ENCODE measurements at places on chromosomes 5 and 9.

GRCh38 chr5:28574606-28575005 lies 1536.2 kb upstream of the CDH9 start:
- no peak for DNase-seq

- no peak for DNase-seq
Observed at GRCh38 chr5:170154744-170155143, 49.0 kb downstream of the FOXI1 start.

DNA sequence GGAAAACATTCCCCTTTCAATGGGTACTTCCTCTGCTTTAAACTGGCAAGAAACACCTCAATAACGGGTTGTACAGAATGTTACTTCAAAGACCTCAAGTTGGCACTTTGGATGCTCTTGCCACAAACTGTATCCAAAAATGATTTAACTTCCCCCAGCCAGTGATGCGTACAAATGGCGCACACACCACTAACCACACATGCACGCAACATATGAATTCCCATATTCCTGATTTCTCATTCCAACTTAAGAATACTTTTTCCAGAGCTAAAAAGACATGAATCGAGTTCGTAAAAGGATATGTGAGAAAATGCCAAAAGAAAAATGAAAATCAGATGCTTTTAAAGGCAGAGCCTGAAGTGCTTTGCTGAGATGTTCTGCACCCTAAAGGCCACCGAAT lies 388.0 kb upstream of the PIK3R1 start:
- no peak for DNase-seq

DNA sequence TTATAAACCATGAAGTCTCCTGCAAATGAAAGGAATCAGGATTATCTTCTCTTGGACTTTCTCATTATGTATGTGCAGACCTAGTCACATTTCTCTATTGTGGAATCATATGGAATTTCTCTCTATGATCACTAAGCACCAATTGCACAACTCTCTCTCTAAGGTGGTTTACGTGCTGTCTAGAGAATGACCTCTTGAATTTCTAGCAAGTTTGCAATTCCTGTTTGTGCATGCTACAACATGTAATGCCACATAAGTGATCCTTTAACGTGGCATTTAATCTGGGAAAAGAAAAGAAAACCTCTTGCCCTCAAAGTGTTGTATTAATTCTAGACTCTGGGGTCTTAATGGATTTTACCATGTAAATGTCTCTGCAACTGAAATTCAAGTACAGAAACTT lies 5.0 kb upstream of the PPP2R2B start:
- DNase-seq: no peak

DNA sequence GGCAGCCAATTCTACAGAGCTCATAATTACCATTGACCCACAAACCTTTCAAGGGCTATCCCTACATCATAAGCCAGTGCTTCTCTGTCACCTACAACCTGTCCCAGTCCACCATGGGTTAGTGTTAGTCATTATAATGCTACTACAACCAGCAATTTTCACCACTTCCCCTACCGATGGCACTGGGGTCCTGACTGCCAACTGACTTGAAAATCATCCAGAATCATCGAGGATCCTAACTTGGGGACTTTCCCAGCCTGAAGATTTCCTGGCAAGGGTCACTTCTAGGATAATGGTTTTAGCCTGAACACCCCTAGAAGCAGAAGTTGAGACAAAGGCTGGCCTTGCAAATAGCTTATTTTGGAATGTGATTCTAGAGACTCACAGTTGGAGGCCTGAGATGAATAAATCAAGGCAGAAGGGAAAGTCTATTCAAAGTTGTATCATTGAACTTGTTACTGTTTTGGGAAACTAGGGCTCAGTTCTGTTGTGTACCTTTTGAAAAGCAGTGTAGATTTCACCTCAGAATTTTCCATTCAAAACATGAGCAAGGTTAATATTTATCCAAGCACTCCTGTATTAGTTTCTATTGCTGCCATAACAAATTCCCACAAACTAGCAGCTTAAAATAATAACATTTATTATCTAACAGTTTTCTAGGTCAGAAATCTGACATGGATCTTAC lies 633.0 kb downstream of the LRRC70 start:
- no peak for DNase-seq

DNA sequence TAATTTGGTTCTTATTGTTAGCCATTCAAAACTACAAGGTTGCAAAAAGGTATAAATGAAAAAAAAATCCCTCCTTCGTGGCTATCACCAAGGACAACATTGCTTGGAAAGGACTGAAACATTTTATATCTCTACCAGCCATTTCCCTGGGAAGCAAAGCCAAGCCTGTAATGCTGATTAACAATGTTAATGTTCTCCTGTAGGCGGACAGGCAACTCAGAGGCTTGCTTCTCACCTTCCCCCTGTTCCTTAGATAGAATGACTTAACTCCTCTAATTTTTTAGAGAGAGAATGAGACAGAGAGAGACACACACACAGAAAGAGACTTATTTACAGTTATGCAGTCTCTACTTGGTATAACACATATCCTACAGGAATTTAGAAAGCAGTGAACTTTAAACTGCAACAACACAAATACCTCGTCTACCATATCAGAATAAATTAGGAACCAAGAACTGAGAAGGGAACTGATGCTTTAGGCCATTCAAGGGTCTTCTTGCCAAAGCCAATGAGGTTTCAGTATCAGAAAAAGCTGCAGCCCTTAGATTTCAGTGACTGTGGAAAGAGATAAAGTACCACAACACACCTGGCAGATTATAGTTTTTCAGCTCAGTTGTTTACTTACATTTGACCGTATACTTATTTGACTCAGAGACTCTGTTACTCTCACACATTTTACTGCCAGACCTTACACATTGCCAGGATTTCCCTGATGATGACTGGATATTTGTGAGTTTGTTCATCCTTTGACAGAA lies 20.9 kb upstream of the MAN2A1 start:
- DNase-seq: no peak

GRCh38 chr5:77546-77945 lies 14.4 kb upstream of the PLEKHG4B start:
- no peak for DNase-seq

GRCh38 chr5:1706428-1706827 lies 93.2 kb downstream of the MRPL36 start:
- DNase-seq: no peak

GRCh38 chr9:8457816-8458215 lies 658.2 kb upstream of the DMAC1 start:
- no peak for DNase-seq

DNA sequence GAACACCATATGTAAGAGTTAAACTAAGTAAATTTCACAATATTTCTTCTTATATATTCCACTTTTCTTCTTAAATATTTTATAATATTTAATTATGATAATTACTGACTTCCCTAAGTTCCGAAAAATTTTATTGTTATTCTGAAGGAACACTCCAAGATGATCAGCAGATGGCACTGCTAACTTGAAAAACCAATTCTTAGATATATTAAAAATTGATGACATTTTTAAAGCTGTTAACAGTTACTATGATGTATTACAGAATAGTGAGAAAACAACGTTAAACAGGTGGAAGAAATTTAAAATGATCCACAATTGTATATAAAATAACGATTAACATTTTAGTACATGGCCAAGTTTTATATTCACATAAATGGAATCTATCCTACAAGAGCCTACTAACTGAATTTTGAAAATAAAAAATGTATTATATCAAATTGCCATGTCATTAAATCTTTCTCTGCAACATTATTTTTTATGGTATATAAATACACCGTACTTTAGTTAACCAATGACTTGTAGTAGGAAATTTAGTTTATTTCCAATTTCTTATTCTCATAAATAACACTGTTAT lies 30.1 kb upstream of the MUSK start:
- DNase-seq: no peak

DNA sequence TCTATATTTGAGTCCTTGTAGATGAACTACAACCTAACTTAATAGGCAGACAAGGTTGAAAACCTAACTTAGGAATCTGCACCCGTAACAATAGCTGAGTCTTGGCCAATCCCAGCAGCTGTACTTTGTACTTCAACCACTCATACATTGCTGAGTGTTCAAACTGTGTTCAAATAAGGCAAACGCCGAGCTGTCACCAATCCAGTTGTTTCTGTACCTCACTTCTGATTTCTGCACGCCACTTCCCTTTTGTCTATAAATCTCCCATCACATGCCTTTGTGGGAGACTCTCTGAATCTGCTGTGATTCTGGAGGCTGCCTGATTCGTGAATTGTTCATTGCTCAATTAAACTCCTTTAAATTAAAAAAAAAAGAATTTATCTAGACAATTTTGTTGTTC lies 167.8 kb upstream of the TUT7 start:
- DNase-seq: no peak

GRCh38 chr9:123642291-123643278 lies 286.6 kb downstream of the CRB2 start:
- DNase-seq: peak; percentile 21

- DNase-seq: no peak
Observed at GRCh38 chr5:97085459-97086181, 56.8 kb downstream of the LIX1 start.

DNA sequence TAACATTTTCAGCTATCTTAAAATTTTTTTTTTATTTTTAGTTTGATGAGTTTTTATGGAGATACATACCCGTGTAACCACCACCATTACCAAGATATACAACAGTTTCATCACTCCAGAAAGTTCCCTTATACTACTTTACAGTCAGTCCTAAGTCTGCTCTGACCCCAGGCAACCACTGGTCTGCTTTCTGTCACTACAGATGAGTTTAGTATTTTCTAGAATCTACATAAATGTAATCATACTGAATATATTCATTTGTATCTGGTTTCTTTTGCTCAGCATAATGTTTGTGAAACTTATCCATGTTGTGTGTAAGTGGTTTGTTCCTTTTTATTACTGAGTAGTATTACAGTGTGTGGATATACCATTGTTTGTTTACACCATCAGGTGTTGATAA lies 127.8 kb downstream of the GAS1 start:
- DNase-seq: no peak

DNA sequence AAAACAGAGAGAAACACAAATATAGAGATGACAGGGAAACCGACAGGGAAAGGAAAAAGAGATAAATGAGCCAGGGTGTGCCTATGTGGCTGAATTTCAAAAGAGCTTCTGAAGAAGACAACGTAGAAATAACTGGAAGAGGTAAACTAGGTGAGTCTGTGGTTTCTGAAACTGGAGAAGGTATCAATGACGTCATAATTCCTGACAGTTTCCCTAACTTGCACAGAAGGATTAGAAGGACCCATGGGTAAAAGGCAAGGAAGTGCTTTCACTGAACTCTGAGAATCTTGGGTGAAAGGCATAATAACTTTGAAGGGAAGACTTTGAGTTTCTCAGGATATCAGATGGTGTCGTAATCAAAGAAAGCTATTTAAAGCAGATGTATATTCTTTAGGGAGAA lies 790.8 kb upstream of the NUDT12 start:
- no peak for DNase-seq

- DNase-seq: no peak
Observed at GRCh38 chr5:14716755-14717752, 52.5 kb downstream of the OTULIN start.

DNA sequence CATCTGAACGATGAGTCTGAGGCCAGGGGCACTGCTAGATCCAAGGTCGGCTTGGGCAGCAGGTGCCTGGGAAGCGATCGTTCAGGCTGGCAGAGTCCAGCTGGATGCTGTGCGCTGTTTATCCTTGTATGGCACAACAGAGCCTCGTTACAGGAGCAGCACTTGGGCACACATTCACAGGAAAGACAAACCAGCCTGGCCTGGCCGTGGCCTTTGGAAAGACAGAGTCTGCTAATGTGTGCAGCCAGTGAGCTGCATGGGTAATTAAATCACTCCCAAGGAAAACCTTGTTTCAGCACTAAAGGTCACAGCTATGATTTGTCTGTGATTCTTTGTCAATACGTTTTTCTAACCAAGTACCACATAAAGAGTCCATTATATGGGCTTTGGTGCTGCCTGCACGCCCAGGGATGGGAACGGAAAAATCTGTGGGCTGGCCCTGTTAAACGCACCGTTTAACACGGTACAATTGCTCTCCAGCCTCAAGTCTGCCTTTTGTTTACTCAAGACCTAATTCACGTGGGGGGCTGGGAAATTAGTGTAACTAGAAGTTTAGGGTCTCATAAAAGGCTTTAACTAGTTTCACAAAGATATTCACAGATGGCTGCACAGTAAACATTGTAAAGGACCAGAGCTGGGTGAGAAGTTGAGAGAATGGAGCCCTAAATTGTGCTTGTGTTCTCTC lies 509.3 kb downstream of the KDM4C start:
- peak; percentile 12 for DNase-seq

DNA sequence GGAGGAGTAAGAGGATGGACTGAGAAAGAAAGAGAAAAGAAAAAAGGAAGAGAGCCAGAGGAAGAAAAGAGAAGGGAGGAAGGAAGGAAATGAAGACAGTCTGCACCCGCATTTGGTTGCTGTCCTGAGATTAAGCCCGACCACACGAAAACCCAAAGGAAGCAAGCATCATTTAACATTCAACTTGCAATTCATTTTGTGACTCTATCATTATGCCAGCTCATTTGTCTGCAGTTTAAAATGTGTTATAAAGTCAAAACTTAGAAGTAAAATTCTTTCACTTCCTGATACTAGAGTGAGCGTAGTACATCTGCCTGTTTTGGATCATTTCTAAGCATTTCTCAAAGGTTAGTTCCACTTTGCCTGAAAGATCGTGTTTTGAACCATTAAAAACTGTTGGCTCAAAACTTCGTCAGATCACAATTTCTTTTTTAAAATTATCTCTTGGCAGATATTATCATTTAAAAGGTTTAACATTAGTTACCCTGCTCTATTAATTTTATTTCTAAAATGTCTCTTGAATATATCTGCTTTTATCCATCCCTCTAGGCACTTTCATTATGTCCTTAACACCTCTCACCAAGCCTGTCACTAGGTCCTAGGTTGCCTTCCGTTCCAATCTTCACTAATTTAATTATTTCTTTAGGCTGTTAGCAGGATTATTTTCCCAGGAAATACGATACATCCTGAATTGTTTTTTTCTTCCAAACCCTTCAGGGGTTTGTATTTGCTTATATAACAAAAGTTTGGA lies 240.9 kb downstream of the TLE4 start:
- DNase-seq: no peak

GRCh38 chr5:158679221-158679641 lies 420.5 kb downstream of the EBF1 start:
- DNase-seq: no peak

DNA sequence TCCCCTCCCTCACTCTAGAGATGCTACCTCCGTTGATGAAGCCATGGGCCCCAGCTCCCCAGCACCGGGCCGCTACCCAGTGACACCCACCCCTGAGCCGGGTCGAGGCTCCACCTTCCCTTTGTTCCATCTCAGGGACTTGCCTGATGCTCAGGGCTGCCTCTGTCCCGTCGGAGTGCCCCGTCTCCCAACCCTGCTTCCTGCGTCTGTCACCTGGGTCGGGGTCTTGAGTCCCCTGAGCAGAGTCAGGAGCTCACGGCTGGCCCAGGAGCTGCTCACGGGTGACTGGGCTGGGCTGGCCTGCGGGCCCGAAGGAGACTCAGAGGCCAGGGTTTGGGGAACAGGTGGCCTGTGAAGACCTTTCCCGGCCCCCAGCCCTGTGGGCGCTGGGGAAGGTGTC lies 85.3 kb downstream of the KCNT1 start:
- no peak for DNase-seq

- no peak for DNase-seq
Observed at GRCh38 chr5:132087176-132087575, 13.6 kb downstream of the CSF2 start.

- DNase-seq: no peak
Observed at GRCh38 chr9:37146410-37146809, 26.0 kb downstream of the ZCCHC7 start.
